ELF-1 (cell line): ENCODE measurements at places on chromosomes 12 and 14.

GRCh38 chr12:48351022-48351708 lies 446 bp upstream of the ZNF641 start:
- DNase-seq = peak; percentile 94

- no peak for DNase-seq
Measured at GRCh38 chr14:42804141-42804540, 1197.5 kb downstream of the LRFN5 start.

GRCh38 chr14:31090883-31091764 lies 64.9 kb upstream of the STRN3 start:
- DNase-seq = no peak

DNA sequence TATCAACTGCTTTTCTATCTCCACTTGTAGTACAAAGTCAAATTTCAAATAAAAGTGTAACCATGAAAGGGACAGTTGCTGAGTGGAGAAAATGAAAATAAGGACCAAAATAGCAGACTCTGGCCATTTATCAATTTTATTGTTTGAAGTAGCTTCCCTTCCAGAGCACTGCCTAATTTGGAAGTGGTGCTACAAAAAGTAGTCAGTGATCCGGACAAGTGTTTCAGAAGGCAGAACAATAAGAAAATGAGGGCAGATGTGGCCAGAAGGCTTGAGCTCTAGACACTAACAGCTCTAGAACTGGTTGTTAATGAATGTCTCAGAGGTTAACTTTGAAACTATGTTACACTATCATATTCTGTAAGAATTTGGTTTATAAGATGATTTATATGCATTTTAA lies 48.9 kb downstream of the ABCC9 start:
- no peak for DNase-seq

DNA sequence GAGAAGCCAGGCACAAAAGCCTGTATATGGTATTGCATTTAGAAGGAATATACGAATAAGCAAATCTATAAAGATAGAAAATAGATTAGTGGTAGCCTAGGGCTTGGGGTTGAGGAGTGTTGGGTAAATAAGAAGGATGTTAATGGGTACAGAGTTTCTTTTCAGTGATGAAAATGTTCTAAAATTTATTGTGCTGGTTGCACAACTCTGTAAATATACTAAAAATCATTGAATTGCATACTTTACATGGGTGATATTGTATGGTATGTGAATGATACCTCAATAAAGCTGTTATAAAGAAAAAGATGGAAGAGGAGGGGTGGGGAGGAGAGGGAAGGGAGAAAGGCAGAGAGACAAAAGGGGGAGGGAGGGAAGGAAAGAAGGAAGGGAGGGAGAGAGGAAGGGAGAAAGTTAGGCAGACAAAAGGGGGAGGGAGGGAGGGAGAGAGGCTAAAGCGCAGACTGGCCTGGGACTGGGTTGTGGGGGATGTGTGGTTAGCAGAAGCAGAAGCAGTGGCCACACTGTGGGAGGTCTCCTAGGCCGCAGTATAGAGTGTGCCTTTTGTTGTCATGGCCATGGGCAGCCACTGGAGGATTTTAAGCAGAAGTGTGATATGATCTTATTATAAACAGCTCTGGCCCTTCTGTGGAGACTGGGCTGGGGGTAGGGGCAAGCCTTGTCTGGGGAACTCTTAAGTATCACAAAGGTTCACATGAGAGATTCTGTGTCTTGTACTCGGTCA lies 73.6 kb upstream of the ELK3 start:
- DNase-seq = peak; percentile 45

- no peak for DNase-seq
Measured at GRCh38 chr12:12610711-12611110, 965 bp upstream of the CREBL2 start.

DNA sequence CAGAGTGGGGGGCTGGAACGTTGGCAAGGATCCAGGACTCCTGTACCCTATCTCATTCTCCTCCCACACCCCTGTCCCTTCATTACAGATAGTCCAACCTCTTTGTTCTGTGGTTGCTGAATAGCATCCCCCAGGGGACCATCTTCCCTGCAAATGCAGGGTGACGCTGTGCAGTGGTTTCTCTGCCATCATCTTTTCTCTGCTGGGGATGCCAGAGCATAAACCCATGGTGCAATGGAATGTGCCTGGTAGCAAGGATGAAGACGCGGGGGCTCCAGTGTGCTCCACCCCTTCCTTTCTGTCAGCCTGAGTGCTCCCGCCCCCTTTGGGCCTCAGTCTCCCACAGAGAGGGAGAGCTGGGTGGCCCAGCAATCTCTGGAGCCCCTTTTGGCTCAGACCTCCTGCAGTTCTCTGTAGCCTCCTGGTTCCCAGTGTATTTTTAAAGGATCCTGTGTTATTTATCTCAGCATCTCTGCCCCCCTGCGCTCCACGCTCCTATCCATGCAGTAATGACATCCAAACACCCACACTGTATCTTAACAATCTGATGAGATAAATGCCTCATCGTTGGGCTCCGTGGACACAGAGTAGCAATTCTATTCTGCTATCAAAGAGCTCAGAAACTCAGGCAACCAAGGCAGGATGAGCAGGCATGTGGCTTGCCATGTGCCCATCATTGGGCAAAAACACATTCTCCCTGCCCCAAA lies 212.8 kb downstream of the CACNA1C start:
- no peak for DNase-seq

DNA sequence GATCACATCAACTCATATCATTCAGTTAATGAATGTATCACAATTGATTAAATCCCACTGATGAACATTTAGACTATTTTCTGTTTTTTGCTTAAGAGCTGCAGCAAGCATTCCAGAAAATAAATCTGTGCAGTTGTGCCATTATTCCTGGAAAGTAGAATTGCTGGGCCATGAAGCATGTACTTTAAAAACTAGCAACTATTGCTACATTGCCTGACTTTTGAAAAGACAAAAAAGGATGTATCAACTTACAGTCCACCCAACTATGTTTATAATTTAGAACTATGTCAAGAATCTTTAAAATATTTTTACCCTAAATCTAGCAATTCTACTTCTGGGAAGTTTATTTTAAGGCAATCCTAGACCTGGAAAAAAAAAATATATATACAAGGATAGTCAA lies 33.4 kb upstream of the ERGIC2 start:
- no peak for DNase-seq

GRCh38 chr12:64028541-64028940 lies 184.0 kb downstream of the SRGAP1 start:
- no peak for DNase-seq

- no peak for DNase-seq
Measured at GRCh38 chr12:115813256-115813655, 464.2 kb downstream of the MED13L start.

GRCh38 chr12:10016881-10017280 lies 6.5 kb downstream of the CLEC12B start:
- no peak for DNase-seq

- no peak for DNase-seq
Measured at GRCh38 chr14:75439989-75440388, 12.2 kb downstream of the JDP2 start.

- no peak for DNase-seq
Measured at GRCh38 chr12:49283541-49284429, 11.2 kb upstream of the PRPH start.

DNA sequence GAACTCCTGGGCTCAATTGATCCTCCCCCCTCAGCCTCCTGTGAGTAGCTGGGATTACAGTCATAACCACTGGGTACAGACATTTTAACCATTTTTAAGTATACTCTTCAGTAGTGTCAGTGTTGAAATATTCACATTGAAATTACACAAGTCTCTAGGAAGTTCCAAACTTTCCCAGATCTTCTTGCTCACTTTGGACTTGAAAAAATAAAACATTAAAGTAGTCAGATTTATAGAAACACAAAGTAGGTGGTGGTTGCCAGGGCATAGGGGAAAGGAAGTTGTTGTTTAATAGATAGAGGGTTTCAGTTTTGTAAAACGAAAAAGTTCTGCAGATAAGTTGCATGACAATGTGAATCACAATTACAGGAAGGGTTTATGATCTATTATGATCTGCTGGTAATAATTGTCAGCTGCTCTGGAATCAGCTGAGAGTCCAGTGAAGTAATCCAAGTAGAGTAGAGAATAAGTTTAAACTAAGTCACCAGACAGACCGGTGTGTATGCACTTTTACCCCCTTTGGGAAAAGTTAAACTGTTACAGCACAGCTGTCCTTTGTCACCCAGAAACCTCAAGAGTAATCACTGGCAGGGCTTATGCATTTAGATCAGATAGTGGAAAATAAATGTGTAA lies 27.4 kb downstream of the PCNX1 start:
- no peak for DNase-seq

DNA sequence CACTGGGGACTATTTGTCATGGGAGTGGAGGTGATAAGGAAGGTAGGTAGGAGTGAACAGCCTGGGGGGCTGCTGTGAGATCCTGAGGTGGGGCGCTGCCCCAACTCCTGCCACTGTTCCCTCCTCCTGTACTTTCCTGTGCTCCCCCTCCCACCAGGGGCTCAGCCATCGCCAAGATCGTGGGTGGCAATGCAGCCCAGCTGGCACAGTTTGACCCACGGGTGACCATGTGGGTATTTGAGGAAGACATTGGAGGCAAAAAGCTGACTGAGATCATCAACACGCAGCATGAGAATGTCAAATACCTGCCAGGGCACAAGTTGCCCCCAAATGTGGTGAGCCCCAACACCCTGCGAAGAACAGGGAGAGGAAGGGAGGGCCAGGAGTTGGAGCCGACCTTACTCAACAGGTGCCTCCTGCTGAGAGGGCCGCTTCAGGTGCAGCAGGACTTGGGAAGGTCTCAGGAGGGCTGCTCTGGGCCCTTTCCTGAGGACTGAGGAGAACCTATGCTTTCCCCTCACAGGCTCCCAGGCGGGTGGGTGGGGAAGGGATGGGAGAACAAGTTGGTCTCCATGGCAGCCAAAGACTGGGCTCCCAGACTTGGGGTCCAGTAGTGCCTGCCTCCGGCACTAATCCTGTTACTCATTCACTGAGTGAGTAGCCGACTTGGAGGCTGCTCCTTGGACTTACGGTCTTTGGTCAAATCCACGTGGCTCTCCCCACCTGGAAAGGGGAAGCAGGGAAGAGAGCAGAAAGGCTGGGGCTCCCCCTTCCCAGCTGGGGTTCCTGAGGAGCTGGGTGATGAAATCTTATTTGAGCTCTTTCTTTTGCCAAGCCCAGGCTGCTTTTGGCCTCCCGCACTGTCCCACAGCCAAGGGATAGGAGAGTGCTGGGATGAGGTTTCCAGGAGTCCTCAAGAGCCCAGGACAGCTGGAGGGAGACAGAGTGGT lies 884 bp downstream of the GPD1 start:
- DNase-seq = no peak

DNA sequence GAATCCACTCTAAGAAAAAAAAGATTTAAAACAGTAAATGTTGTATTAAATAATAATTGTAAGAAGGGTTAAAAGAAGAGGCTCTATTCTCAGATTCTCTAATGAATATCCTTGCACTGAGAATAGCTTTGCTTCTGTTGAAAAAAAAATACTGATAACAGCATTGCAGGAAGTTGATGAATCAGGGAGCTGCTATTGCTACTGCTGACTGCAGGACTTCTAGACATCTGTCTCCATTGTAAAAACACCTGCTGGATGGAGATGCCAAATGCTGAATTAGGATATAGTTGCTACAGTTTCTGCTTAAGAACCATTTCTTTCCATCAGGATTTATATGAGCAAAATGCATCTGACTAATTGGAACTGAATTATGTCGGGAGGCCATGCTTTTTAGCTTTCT lies 50.3 kb upstream of the ANP32D start:
- DNase-seq = no peak

GRCh38 chr12:52419656-52420055 lies 13.5 kb upstream of the KRT82 start:
- no peak for DNase-seq

GRCh38 chr14:100082723-100083122 lies 17.5 kb downstream of the EVL start:
- DNase-seq = no peak

DNA sequence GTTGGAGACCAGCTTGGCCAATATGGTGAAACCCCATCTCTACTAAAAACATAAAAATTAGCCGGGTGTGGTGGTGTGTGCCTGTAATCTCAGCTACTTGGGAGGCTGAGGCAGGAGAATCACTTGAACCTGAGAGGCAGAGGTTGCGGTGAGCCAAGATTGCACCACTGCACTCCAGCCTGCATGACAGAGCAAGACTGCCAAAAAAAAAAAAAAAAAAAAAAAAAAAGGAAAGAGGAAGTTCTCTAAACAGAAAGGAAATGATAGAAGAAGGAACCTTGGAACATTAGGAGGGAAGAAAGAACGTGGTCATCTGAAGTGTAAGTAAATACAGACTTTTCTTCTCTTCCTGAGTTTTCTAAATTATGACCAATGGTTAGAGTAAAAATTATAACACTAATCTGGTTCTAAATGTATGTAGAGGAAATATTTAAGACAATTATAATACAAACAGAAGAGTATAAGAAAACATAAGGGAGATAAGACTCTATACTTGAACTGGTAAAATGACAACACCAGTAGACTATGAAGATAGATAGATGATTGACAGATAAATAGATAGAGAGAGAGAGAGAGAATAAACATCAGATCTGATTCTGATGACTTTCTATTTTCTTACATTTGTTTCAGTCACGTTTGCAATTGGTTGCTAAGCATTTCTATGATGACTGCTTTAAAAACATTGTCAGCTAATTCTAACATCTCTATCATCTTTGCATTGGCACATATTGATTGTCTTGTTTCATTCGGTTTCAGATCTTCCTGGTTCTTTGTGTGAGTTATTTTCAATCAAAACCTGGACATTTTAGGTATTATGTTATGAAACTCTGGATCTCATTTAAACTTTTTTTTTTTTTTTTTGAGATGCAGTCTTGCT lies 12.9 kb upstream of the CORO1C start:
- no peak for DNase-seq

- peak; percentile 75 for DNase-seq
Measured at GRCh38 chr12:3342051-3342450, 149.0 kb upstream of the PRMT8 start.

GRCh38 chr12:58765076-58765475 lies 155.2 kb downstream of the LRIG3 start:
- DNase-seq = no peak

- DNase-seq = peak; percentile 57
Measured at GRCh38 chr12:116123451-116124258, 153.8 kb downstream of the MED13L start.

- DNase-seq = peak; percentile 84
Measured at GRCh38 chr14:79229383-79229909, 981.9 kb downstream of the DIO2 start.

DNA sequence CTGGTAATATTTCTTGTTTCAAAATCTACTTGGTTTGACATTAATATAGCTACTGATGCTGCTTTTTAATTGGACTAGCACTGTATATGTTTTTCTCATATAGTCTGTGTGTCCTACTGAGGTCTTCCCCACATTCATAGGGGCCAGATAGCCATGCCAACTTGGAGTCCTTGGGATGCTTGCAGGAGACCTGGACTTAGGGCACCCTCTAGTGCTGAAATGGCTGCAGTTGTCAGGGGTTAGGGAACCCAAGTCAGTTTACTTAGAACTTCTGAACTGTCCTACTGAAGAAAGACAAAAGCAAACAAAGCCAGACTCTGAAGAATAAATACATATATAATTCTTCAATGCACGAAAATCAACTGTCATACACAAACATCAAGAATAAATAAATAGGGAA lies 279.9 kb upstream of the SYT1 start:
- peak; percentile 37 for DNase-seq

- DNase-seq = no peak
Measured at GRCh38 chr12:108076556-108076955, 52.5 kb upstream of the WSCD2 start.
